ENCODE measurements at places on chromosomes 7 and 10.

GRCh38 chr10:48556713-48557112 is 48.2 kb downstream of the ARHGAP22 start:
- DNase-seq, result no peak

DNA sequence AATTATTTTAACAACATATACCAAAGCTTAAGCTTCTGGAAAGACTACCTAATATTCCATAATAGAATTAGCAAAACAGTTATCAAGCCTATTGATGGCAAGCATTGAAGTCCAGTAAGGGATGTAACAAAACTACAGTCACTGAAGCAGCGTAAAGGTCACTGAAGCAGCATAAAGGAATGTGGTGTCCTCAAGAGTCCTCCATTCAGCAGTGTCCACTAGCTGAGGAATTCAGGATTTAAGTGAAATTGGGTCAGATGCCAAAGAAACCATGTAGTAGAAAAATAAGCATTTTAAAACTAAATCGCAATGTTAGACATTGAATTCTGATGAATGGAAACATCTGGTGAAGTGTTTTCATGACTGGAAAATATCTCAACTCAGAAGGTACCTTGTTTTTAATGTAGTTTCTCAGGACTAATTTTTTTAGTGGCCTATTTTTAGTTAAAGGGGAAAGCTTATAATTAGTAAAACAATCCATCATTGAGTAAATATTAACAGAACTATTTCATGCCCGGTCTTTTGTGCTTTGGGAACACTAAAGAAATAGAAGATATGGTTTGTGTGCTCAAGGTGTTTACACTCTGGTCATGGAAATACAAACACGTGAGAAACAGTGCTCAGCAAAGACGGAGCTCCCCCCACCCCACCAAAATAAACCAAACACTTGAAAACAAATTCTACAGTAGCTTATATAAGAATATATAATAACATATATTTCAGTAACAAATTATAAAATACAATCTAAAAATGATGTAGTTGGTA is 121.4 kb downstream of the CDK14 start:
- DNase-seq, result no peak

GRCh38 chr10:60253484-60253883 is 136.2 kb downstream of the ANK3 start:
- DNase-seq, result no peak

- DNase-seq, result peak; percentile 79
Measured at GRCh38 chr7:106056513-106057203, 55.5 kb downstream of the SYPL1 start.

Data from activated T-cell treated with anti-CD3 and anti-CD28 coated beads, Interleukin-2, amount 50 U/mL, for 24 hours (primary cell).